ENCODE measurements at places on chromosomes 1 and 21.

DNA sequence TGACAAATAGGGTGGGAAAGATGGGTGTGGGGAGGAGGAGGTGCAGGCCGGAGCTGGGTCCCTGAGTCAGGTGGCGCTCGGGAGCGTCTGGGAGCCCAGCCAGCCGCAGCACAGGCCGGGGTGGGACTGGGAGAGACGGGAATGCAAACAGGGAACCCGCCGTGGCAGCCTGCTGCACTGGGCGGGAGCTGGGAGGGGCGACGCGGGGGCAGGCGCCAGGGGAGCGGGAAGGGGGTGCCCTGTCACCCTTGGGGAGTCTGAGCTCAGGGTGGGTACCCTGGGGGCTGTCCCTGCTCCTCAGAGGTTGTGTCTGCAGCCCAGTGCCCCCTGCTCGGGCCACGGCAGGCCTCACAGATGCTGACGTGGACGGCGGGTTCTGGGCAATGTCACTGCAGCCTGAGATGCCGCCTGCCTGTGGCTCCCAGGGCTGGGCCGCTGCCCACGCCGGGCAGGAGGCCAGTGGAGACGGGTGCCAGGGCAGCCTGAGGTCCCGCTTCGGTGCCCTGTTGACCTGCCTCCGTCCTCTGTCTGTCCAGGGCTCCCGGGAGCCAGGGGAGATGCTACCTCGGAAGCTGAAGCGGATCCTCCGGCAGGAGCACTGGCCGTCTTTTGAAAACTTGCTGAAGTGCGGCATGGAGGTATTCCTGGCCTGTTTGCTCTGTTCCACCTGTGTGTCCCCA is 16.6 kb upstream of the LRRC3 start:
- DNase-seq = no peak

DNA sequence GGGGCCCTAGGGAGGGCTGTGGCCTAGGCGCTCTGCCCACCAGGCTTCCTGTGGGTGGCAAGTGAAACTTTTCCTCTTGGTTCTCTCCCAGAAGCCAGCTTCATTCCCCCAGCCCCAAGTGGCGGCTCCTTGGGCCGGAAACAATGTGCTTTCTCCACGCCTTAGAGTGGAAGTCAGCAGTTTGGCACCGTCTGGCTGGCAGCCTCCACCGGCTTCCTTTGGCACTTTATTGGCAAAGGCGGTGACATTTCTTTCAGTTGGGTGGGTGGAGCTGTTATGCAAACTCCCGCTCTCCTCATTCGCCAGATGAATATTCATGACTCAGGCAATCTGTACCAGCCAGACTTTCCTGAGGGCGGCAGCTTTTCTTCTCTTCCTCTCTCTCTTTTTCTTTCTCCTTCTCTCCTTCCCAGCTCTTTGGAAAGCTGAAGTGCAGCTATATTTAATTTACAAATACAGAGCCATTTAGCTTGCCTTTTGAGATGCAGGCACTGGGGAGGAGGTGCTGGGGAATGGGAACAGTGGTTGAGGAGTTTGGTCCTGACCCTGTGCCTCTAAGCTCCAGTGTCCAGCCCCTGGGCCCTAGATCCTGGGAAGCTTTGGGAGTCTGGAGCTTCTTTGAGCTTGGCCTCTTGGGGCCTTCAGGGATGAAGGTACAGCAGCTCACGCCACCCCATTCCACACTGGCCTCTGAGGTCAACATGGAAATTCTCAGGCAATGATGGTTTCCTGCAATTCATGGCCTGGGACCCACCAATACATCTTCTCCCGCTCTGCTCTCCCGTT is 67.8 kb upstream of the POU3F1 start:
- DNase-seq = no peak

- DNase-seq = no peak
These were observed 120.2 kb downstream of the MRPL39 start for GRCh38 chr21:25487046-25487594.

- DNase-seq = no peak
These were observed 1512.5 kb upstream of the B3GALT2 start for GRCh38 chr1:194698908-194699318.

DNA sequence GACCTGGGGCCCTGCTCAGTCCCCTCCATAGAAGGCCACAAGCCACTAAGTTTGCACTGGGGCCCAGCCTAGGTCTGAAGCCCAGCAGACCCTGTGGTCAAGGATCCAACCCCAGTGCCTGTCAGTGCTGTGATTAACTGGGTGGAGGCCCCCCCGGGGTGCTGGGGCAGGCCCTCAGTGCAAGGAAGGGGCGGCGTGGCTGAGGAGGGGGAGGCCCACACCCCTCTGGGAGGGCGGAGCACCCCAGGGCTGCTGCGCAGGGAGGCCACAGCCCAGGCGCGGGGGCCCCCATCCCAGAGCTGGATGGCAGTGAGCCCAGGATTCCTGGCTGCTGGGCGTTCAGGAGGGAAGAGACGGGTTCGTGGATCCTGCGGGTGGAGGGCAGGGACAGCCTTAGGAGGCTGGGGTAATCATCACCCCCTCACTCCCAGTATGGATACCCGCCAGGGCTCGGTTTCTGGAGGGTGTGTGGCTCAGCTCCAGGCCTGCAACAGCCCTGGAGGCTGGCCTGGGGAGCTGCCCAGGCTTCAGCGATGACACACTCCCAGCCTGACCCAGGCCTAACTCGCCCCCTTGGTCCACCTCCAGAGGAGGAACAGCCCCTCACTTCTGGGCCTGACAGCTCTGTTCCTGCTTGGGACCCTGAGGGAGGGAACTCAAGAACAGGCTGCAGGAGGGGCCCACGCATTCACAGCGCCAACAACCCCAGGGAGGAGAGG is 890 bp downstream of the GJC2 start:
- no peak for DNase-seq

GRCh38 chr21:46082963-46083790 is 14.7 kb upstream of the COL6A2 start:
- no peak for DNase-seq

DNA sequence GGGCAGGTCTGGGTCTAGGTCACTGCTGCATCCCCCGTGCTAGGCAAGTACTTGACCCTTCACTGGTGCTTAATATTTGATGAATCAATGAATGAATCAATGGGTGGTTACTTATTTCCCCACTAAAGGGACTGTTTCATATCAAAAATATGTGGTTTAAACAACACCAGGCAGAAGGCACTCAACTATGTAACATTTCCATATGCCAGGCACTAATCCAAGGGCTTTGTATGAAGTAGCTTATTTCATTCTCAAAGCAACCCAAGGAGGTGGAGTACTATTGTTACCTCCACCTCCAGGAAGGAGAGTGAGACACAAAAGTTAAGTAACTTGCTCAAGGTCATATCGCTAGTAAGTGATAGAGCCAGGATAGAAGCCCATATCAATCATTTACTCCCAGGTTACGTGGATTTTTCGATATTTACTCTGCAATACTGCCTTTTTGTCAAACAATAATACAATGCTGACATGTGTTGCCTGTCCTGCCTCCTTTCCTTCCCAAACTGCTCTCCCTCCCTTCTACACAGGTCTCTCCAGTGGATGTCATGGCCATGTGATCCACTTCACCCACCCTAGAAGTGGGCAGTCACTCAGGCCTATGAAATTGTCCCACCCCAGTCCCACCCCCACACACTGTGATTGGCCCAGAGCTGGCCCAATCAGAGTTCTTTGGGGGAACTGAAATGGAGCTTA is 142.8 kb downstream of the ETS2 start:
- no peak for DNase-seq

- peak; percentile 46 for DNase-seq
These were observed 31.5 kb downstream of the LYST start for GRCh38 chr1:235835226-235835625.

DNA sequence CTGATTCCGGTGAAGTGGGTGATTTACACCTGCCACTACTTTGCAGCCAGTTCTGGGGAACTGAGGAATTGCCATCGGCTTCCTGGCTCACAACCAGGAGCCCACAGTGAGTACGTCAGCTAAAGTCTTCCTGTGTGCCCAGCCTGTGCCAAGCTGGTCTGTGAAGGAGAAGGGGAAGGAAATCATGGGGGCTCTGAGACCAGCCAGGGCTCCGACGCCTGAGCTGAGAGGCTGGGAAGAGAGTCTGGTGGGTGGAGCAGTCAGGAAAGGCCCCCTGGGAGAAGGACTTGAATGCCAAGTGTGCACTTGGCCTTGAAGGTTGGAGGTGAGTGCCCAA is 1.2 kb downstream of the LURAP1 start:
- peak; percentile 95 for DNase-seq

DNA sequence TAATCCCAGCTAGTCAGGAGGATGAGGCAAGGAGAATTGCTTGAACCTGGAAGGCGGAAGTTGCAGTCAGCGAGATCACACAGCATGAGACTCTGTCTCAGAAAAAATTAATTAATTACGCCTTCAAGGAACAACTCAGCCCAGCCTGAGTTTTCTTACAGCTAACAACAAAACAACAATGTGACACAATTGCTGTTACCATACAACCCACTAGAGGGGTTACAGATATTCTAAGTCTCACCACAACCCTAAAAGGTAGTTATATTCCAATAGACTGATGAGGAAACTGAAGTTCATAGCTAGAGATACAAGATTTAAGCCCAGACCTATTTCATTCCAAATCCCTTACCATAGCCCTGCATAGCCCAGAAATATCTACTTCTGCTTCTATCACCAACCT is 2.9 kb upstream of the LRRC8C start:
- DNase-seq = no peak

GRCh38 chr1:84152649-84153056 is 8.6 kb downstream of the PRKACB start:
- DNase-seq = no peak

DNA sequence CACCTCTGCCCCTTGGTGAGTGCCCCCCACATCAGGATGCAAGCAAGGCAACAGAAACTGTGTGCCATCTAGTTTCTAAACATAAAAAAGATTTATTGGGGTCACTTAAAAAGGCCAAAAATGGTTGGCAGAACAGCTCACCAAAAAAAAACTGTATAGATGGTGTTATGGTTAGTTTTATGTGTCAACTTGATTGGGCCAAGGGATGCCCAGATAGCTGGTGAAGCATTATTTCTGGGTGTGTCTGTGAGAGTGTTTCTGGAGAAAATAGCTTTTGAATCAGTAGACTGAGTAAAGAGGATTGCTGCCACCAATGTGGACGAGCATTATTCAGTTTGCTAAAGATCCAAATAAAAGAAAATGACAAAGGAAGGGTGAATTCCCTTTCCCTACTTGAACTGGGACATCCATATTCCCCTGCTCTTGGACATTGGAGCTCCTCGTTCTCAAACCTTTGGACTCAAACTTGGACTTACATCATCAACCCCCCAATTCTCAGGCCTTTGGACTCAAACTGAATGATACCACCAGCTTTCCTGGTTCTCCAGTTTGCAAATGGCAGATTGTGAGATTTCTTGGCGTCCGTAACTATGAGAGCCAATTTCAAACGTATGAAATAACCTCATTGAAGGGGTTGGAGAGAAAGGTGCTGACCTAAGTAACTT is 16.9 kb downstream of the CAPN9 start:
- no peak for DNase-seq

GRCh38 chr1:168598892-168599291 is 22.5 kb downstream of the XCL1 start:
- DNase-seq = no peak

GRCh38 chr1:52862666-52863458 is 20.3 kb downstream of the ZYG11A start:
- no peak for DNase-seq

DNA sequence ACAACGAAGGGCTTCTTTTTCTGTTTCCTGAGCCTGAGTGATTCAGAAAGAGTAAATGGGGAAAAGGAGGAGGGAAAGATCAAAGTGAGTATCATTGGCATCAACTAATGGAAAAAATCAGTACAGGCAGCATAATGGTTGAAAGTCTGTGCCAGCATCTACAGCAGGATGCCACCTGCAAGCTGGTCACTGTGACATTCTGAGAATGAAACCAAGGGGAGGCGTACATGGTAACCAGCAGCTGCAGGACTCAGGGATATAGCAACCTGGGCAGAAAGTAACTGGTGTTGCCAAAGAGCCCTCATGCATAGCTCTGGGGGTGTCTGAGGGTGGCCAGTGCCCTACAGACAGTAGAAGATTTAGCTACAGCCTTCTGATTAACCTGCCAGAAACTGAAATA is 305.9 kb downstream of the BRINP2 start:
- no peak for DNase-seq

DNA sequence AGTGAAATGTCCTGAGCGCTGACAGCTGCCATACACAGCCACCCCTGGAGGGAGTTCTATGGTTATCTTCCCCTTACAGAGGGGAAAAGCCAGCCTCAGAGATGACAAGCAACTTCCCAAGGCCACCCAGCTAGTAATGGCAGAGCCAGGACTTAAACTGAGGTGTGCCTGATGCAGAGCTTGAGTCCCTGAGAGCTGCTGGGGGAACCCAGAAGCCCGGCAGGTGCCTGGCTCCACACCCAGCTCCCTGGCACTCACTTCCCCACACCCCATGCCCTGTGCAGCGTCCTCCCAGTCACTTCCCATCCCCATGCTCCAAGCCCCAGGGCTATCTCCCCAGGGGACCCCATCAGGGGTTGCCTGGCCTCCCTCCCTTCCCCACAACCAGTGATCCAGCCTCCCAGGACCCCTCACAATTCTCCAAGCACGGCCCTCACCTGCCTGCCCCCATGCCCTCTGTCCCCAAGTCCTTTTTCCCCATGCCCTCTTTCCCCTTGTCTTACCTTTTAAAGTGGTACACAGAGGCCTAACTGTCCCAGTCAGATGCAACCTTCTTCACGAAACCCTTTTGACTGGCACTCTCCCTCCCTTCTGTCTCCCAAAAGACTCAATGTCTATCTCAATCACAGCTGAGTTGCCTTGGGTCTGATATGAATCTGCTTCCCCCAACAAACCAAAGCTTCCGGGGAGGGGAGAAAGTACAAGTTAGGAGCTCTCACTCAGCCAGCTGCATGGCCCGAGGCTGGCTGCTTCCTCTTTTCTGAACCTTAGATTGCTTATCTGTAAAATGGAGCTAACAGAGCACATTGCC is 39.8 kb upstream of the LRP8 start:
- no peak for DNase-seq

All from DMS79 treated with DMSO at 0.1 percent for 48 hours (cell line).